Fibroblast of lung (primary cell): ENCODE measurements at places on chromosomes 7 and 10. TPM values are rescaled to one million over a fixed set of nuclear protein-coding genes. Genes with fewer than 3 reads are reported as not detected.
A peak's percentile ranks its signal among the peaks of the same experiment; 100 is the strongest.

DNA sequence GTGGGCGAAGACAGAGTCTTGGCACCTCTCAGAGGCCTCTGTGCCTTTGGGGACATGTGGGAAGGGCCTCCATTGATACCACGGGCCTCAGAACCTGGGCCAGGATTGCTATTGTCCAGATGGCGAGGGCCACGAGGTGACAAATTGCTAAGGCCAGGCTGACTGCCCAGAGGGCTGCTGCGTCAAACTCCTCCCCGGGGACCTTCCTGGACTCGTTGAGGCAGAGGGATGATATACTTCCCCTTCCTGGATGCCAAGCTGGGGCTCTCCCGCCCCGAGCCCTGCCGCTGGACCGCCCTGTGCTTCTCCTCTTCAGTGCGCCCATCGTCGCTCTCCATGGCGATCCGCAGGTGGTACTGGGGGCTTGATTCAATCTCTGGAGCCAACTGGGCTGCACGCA is 58.9 kb downstream of the LRRC72 start:
- no peaks in the 10 kb centered on the region for H3K4me1 ChIP-seq
- H3K27me3 ChIP-seq, result no peaks in the 10 kb centered on the region
- H3K4me3 ChIP-seq, result no peak overlapping the region
- H3K27ac ChIP-seq, result no peak overlapping the region
- DNase-seq, result no peak

- peaks cover 2% of the 10 kb centered on the region for H3K36me3 ChIP-seq
- no peak overlapping the region for H3K4me3 ChIP-seq
- no peak for DNase-seq
- peaks cover 4% of the 10 kb centered on the region for H3K4me1 ChIP-seq
- no peaks in the 10 kb centered on the region for H3K27me3 ChIP-seq
Measured at GRCh38 chr10:87733081-87733480, 73.4 kb downstream of the PAPSS2 start.

GRCh38 chr10:70756700-70757360 is 28.3 kb downstream of the TBATA start:
- no peak overlapping the region for H3K4me3 ChIP-seq
- peak; percentile 39 for DNase-seq
- no peaks in the 10 kb centered on the region for H3K36me3 ChIP-seq
- no peaks in the 10 kb centered on the region for H3K27me3 ChIP-seq
- peaks cover 2% of the 10 kb centered on the region for H3K4me1 ChIP-seq
- no peak overlapping the region for H3K27ac ChIP-seq

DNA sequence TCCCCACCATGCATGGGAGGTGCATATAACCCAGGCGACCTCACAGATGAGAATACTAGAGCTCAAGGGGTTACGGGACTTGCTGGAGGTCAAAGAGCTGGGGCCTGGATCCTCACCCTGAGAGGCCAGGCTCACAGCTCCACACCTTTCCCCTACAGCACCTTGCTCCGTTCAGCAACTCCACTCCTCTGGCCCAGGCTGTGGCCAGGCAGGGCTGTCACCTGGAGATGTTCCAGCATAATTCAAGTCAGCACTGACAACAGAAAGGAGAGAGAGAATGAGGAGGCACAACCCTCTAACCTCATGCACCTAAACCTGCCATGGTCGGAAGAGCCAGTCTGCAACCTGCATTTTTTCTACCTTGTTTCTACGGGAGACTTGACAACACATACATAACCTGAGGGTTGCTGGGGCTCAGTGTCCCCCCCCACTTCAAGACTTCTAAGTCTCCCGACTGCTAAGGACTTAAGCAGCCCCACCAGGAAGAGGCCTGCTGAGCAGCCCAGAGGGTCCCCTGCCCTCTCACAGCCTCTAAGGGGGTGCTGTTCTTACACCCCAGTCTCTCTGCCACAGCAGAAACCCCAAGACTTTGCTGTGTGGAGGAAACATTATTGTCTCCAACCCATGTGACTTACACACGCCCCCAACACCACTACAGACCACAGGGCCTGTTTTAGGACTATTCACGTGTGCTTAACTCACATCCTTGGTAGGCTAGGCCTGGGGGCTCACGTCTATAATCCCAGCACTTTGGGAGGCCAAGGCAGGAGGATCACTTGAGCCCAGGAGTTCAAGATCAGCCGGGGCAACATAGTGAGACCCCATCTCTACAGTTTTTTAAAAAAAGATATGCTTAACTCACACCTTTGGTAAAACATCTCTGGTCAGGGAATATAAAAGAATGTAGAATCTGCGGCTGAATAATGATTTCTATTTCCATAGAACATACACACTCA is 175.6 kb downstream of the FAM107B start:
- H3K27me3 ChIP-seq, result no peaks in the 10 kb centered on the region
- H3K27ac ChIP-seq, result no peak overlapping the region
- DNase-seq, result no peak

- H3K36me3 ChIP-seq, result no peaks in the 10 kb centered on the region
- no peak overlapping the region for H3K27ac ChIP-seq
- no peak overlapping the region for H3K4me3 ChIP-seq
- H3K27me3 ChIP-seq, result peaks cover 8% of the 10 kb centered on the region
- DNase-seq, result no peak
Measured at GRCh38 chr10:44209811-44210210, 175.1 kb downstream of the CXCL12 start.

DNA sequence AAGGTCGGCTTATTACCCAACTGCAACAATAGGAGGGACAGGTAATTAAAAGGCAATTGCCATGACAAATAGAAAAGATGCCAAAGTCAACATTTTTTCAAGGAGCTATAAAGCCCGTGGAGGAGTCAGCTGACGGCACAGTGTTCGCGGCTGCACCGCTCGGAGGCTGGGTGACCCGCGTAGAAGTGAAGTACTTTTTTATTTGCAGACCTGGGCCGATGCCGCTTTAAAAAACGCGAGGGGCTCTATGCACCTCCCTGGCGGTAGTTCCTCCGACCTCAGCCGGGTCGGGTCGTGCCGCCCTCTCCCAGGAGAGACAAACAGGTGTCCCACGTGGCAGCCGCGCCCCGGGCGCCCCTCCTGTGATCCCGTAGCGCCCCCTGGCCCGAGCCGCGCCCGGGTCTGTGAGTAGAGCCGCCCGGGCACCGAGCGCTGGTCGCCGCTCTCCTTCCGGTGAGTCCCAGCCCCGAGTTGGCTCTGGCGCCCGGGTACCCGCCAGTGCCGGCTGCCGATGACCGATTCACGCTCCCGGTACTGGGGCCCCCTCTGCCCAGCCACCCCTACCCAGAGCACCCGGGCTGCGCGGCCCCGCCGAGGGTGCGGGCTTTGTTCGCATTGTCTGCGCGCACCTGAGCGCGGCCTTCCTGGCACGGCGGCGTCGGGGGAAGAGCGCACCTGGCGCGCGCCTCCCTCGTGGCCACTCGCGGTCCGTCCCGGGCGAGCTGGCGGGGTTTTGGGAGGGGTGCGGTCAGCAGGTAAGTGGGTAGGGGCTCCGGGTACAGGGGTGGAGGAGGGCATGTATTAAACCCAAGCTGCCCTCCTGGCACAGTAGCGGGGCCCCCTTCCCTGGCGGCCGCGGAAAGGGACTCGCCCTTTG is at the start of gene VWA2:
TSS of gene VWA2 (plus strand) at position 138 of the 877 bp plus-strand sequence. CDS start 9,460 bp downstream, outside the sequence.
- H3K4me3 ChIP-seq, result no peak within 1 kb of the TSS
- no peak for DNase-seq

DNA sequence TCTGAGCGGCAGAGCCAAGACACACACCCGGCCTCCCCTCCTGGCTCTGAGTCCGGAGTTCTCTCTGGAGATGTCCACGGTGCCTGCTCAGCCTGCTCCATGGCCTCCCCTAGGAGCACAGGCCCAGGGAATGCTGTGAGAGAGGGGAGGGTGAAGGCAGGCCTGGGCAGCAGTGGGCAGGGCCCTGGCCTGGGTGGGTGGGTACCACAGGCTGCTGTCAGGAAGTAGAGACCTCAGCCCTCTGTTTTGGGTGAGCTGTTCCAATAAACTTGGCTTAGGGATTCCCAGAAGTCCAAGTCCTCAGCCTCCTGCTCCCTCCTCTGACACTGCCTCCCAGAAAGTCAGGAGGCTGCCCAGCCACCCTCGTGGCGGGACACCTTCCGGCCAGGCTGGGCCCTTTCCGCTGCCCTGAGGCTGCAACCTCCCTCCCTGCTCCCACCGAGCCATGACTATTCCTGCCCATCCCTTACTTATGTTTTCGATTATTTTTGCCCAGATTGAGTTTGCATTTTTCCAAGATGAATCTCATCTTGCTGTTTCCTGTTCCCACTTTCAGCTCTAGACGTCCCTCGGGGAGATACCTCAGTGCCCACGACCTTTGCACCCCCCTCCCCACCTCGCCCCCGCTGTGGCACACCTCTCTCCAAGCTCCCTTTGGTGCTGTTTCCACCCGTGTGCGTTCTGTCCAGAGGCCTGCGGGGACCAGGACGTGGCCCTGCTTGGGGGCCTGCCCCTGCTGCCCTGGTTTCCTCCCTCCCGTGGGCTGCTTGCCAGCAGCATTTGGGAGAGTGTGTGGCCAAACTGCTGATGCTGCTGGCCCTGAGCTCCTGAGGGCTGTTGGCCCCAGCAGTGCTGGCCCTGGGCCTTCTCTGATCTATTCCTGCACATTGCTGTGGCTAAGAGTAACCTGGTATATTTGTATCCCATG is 5.8 kb upstream of the POLM start:
- no peaks in the 10 kb centered on the region for H3K27me3 ChIP-seq
- H3K4me3 ChIP-seq, result no peak overlapping the region
- no peaks in the 10 kb centered on the region for H3K36me3 ChIP-seq

GRCh38 chr10:96840841-96841518 is 8.9 kb downstream of the LCOR start:
- H3K27ac ChIP-seq, result no peak overlapping the region
- peaks cover 8% of the 10 kb centered on the region for H3K4me1 ChIP-seq
- H3K36me3 ChIP-seq, result no peaks in the 10 kb centered on the region
- no peak overlapping the region for H3K4me3 ChIP-seq
- H3K27me3 ChIP-seq, result no peaks in the 10 kb centered on the region

GRCh38 chr10:103605359-103606096 is 112.0 kb downstream of the NEURL1 start:
- H3K36me3 ChIP-seq, result peaks cover 28% of the 10 kb centered on the region
- peak overlapping the region; percentile 8 for H3K27ac ChIP-seq
- DNase-seq, result peak; percentile 63
- H3K4me1 ChIP-seq, result peaks cover 5% of the 10 kb centered on the region

GRCh38 chr7:47814905-47815613 is 133.2 kb downstream of the PKD1L1 start:
- no peaks in the 10 kb centered on the region for H3K27me3 ChIP-seq
- H3K36me3 ChIP-seq, result no peaks in the 10 kb centered on the region
- no peak for DNase-seq
- H3K4me1 ChIP-seq, result no peaks in the 10 kb centered on the region

GRCh38 chr10:66836771-66837170 is 89.1 kb upstream of the LRRTM3 start:
- no peak overlapping the region for H3K27ac ChIP-seq
- no peaks in the 10 kb centered on the region for H3K36me3 ChIP-seq
- no peaks in the 10 kb centered on the region for H3K4me1 ChIP-seq
- no peaks in the 10 kb centered on the region for H3K27me3 ChIP-seq

GRCh38 chr7:17830206-17830605 is 110.1 kb downstream of the SNX13 start:
- no peaks in the 10 kb centered on the region for H3K36me3 ChIP-seq
- DNase-seq, result peak; percentile 56
- no peak overlapping the region for H3K27ac ChIP-seq
- H3K4me1 ChIP-seq, result no peaks in the 10 kb centered on the region

- no peak overlapping the region for H3K4me3 ChIP-seq
- DNase-seq, result no peak
- no peak overlapping the region for H3K27ac ChIP-seq
Measured at GRCh38 chr10:30562787-30563186, 66.8 kb downstream of the LYZL2 start.

- H3K36me3 ChIP-seq, result no peaks in the 10 kb centered on the region
- no peaks in the 10 kb centered on the region for H3K27me3 ChIP-seq
- no peak for DNase-seq
- no peak overlapping the region for H3K4me3 ChIP-seq
Measured at GRCh38 chr10:96249264-96249663, 22.1 kb downstream of the BLNK start.

DNA sequence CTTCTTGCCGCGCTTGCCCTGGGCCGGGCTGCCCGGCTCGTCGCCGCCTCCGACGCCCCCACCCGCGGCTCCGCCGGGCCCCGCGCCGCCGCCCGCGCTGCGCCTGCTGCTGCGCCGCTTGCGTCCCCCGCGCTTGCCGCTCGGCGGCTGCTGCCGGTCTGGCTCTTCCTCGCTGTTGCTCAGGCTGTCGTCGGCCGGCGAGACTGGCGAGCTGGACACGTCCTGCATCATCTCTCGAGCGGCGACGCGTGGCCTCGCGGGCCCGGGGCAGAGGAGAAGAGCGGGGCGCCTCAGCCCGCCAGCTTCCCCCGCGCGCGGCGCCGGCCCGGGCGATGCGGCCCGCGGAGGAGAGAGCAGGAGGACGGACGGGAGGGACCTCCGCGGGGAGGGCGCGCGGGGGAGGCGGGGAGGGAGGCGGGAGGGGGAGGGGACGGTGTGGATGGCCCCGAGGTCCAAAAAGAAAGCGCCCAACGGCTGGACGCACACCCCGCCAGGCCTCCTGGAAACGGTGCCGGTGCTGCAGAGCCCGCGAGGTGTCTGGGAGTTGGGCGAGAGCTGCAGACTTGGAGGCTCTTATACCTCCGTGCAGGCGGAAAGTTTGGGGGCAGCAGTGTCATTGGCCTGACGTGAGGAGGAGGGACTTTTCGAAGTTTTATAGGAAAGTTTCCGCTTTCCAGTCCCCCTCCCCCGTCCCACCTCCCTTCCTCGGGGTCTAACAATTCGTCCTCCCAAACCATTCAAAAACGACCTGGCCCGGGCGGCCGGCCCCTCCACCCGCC is at the start of gene TWIST1:
TSS of gene TWIST1 (minus strand) at position 546 of the 779 bp plus-strand sequence. CDS start at position 231, 315 bp downstream.
- no peaks in the 10 kb centered on the region for H3K36me3 ChIP-seq
- peak; percentile 75 for DNase-seq
- H3K4me3 ChIP-seq, result peak within 1 kb of the TSS; percentile 82
- H3K27me3 ChIP-seq, result peaks cover 6% of the 10 kb centered on the region
- H3K4me1 ChIP-seq, result no peaks in the 10 kb centered on the region

- H3K4me3 ChIP-seq, result no peak overlapping the region
- no peak overlapping the region for H3K27ac ChIP-seq
- DNase-seq, result no peak
- H3K27me3 ChIP-seq, result no peaks in the 10 kb centered on the region
- no peaks in the 10 kb centered on the region for H3K4me1 ChIP-seq
Measured at GRCh38 chr10:91875156-91875555, 34.1 kb downstream of the FGFBP3 start.

- no peaks in the 10 kb centered on the region for H3K4me1 ChIP-seq
- H3K27me3 ChIP-seq, result peaks cover 45% of the 10 kb centered on the region
Measured at GRCh38 chr10:101283762-101284100, 54.5 kb upstream of the LBX1 start.

DNA sequence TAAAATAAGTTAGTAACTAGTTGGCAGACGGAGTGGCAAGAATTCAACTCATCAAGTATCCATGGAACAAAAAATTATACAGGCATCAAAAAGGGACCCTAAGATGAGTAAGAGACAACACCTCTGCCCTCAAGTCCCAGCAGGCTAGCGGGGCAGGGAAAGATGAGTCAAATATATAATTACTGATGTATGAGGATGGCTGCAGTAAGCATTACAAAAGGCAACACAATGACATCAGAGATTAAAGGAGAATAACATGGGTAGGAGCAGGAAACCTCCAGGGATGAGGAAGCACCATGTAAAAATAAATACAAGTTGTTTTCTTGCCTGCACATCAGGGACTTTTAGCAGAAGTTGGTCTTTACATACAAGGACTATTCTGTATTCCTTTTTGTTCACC is 49.4 kb downstream of the SCRN1 start:
- no peak overlapping the region for H3K27ac ChIP-seq
- no peak overlapping the region for H3K4me3 ChIP-seq
- no peaks in the 10 kb centered on the region for H3K27me3 ChIP-seq
- no peaks in the 10 kb centered on the region for H3K4me1 ChIP-seq
- DNase-seq, result no peak
- H3K36me3 ChIP-seq, result peaks cover 10% of the 10 kb centered on the region

The CAV1 gene
- total RNA-seq, result 174 and 461 TPM in 2 replicates

The ZNF736 gene
- 5.9 and 10.2 TPM in 2 replicates for total RNA-seq

The CARD11 gene
- not detected in 2 replicates for total RNA-seq

The NPY gene
- not detected in 2 replicates for total RNA-seq

The RSPH10B2 gene
- total RNA-seq, result 0.51 and 0.66 TPM in 2 replicates

The OR9A2 gene
- total RNA-seq, result not detected in 2 replicates

The TEX36 gene
- total RNA-seq, result not detected in 2 replicates

The DPYSL4 gene
- 0.26 and 0.83 TPM in 2 replicates for total RNA-seq
